ENCODE measurements at places on chromosomes 4 and X. TPM values are rescaled to one million over a fixed set of nuclear protein-coding genes. Genes with fewer than 3 reads are reported as not detected.

Gene STATH
- not detected for total RNA-seq

Gene GNRHR
- under 0.01 TPM for total RNA-seq

Gene HTT-AS
- total RNA-seq: not detected

Gene ADH1A
- not detected for total RNA-seq

Gene EGFL6
- 1.00 TPM for total RNA-seq

Gene POU3F4
- not detected for total RNA-seq

Data from nasal cavity respiratory epithelium epithelial cell of viscerocranial mucosa (primary cell).